Naive thymus-derived CD8-positive, alpha-beta T cell (primary cell): ENCODE measurements at places on chromosomes 3 and 15.

GRCh38 chr3:101984356-101984755, 135.0 kb downstream of the NFKBIZ start:
- no peaks in the 10 kb centered on the region for H3K36me3 ChIP-seq
- H3K27me3 ChIP-seq: no peaks in the 10 kb centered on the region
- no peak overlapping the region for H3K4me3 ChIP-seq
- H3K4me1 ChIP-seq: peaks cover 2% of the 10 kb centered on the region
- no peak overlapping the region for H3K27ac ChIP-seq
- DNase-seq: no peak

DNA sequence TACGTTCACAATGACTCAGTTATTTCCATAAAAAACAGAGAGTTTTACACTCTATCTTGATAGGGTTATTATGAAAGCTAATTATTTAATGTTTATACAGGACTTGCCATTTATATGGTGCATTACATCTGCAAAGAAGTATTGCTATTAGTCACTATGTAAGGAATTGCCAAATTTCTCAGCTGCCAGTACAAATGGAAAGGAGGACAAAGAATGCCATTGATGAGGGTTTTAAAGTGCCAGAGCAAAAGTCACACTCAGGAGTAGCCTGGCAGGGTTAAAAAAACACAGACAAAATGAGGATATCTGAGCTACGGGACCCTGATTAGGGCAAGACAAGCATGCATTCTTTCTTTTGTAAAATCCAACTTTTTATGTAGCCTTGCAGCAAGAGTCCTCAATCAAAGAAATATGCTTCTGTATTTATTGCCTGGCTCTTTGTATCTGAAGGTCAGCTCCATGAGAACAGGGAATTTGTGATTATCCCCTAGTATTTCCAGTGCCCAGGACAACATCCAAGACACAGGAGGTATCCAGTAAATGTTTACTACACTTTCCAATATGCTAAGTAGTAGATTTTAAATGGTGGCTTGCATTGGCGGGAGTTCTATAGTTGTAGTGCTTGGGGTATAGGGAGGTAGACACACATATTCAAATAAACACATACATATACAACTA, 1013.6 kb downstream of the ROBO1 start:
- H3K36me3 ChIP-seq: no peaks in the 10 kb centered on the region
- no peak overlapping the region for H3K27ac ChIP-seq
- DNase-seq: no peak
- H3K4me1 ChIP-seq: no peaks in the 10 kb centered on the region

GRCh38 chr15:70267879-70268278, 170.2 kb upstream of the TLE3 start:
- DNase-seq: no peak
- H3K27me3 ChIP-seq: peaks cover 3% of the 10 kb centered on the region
- no peaks in the 10 kb centered on the region for H3K36me3 ChIP-seq
- H3K4me3 ChIP-seq: peak overlapping the region; percentile 13

DNA sequence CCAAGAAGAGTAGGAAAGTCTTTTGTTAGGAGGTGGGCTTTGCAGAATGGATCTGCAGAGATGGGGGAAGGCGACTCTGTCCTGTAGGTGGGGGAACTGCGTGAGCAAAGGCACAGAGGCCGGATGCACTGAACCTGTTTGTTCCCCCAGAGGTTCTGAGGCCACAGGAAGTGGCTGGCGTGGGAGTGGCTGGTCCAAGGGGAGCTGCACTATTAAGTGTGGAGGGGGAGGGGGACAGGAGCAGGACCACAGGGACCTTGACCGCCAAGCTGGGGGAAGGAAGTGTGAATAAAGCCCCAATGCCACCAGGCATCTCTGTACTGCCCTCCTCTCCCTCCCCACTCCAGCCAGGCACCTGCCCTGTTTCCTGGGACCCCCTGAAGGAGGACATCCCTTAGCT, 51.8 kb downstream of the CYP11A1 start:
- DNase-seq: no peak
- no peaks in the 10 kb centered on the region for H3K27me3 ChIP-seq
- H3K4me3 ChIP-seq: peak overlapping the region; percentile 81
- peak overlapping the region; percentile 86 for H3K27ac ChIP-seq
- H3K36me3 ChIP-seq: no peaks in the 10 kb centered on the region

- H3K36me3 ChIP-seq: peaks cover 5% of the 10 kb centered on the region
- H3K4me1 ChIP-seq: peaks cover 27% of the 10 kb centered on the region
- DNase-seq: no peak
- no peak overlapping the region for H3K4me3 ChIP-seq
- H3K27ac ChIP-seq: no peak overlapping the region
- H3K27me3 ChIP-seq: no peaks in the 10 kb centered on the region
Observed at GRCh38 chr15:40790718-40791117, 16.2 kb upstream of the ZFYVE19 start.

- peaks cover 4% of the 10 kb centered on the region for H3K36me3 ChIP-seq
- no peak overlapping the region for H3K4me3 ChIP-seq
- H3K27ac ChIP-seq: no peak overlapping the region
- H3K4me1 ChIP-seq: no peaks in the 10 kb centered on the region
Observed at GRCh38 chr15:50840520-50840919, 68.0 kb upstream of the AP4E1 start.

DNA sequence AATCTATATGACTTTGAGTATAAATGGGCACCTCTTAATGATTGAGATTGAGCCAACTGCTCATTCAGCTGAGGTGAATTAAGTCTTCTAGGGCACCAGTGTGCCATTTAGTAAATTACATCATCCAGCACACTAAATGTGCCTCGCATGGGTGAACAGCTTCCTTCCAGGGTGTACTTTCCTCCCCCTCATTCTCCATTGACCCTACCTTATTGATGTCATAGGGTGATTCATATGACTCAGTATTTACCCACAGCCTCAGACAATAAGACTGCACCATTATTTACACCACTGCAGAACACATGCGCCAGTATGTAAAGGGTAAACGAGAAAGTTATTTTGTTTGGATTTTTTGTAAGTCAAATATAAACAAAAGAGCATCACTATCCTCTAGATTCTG, 185.2 kb upstream of the ARL6 start:
- no peak overlapping the region for H3K27ac ChIP-seq
- no peak for DNase-seq
- H3K27me3 ChIP-seq: no peaks in the 10 kb centered on the region
- H3K4me3 ChIP-seq: no peak overlapping the region
- no peaks in the 10 kb centered on the region for H3K4me1 ChIP-seq

GRCh38 chr3:150725548-150725947, 21.8 kb upstream of the ERICH6 start:
- no peaks in the 10 kb centered on the region for H3K27me3 ChIP-seq
- no peak overlapping the region for H3K27ac ChIP-seq
- no peak overlapping the region for H3K4me3 ChIP-seq
- no peaks in the 10 kb centered on the region for H3K4me1 ChIP-seq
- DNase-seq: no peak

DNA sequence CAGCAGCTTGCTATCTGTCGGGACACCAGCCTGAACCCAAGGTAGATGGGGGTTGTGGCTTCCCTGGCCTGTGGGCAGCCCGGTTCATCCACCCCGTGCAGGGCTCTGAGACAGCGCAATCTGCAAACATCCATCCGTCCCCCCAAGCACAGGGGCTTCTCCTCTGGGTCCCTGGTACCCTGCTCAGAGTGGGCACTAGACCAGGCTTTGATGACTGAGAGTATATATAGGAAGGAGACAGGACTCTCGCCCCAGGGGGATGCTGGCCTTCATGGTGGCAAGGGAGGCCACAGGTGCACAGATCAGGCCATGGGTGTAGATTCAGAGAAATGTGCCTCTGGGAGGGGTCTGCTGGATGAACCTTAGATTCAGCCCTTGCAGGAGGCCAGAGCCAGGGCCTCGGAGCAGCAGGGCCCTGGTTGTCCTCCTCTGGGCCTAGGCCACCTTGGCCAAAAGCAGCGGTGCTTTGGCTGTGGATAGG, 40.3 kb downstream of the CFAP100 start:
- no peak overlapping the region for H3K4me3 ChIP-seq
- no peak for DNase-seq
- no peak overlapping the region for H3K27ac ChIP-seq
- H3K36me3 ChIP-seq: no peaks in the 10 kb centered on the region
- H3K27me3 ChIP-seq: no peaks in the 10 kb centered on the region

- no peaks in the 10 kb centered on the region for H3K4me1 ChIP-seq
- H3K36me3 ChIP-seq: no peaks in the 10 kb centered on the region
- DNase-seq: no peak
- H3K27ac ChIP-seq: no peak overlapping the region
- no peak overlapping the region for H3K4me3 ChIP-seq
Observed at GRCh38 chr3:151770956-151771355, 37.2 kb downstream of the AADACL2 start.

- no peak overlapping the region for H3K4me3 ChIP-seq
- H3K36me3 ChIP-seq: no peaks in the 10 kb centered on the region
- H3K27me3 ChIP-seq: no peaks in the 10 kb centered on the region
- H3K27ac ChIP-seq: no peak overlapping the region
- H3K4me1 ChIP-seq: no peaks in the 10 kb centered on the region
- DNase-seq: no peak
Observed at GRCh38 chr15:70033109-70033508, 64.6 kb downstream of the TLE3 start.

DNA sequence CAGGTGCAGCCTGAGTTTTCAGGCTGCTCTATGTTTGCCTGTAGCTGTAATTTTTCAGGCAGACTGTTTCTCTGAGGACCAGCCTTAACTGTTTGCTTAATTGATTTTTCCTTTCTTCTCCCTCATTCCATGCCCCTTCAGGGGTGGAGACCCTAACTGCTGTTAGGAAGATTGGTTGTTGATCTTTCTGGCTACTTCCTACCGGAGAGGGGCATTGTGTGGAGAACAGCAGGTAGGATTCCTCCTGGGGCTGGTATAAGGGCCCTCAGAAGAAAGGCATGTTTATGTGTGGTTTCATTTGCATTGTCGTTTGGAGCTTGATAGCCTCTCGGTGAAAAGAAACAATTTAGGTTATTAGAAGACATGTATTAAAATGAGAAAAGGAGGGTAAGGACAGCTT, 56.9 kb upstream of the GOLGA6L2 start:
- H3K27me3 ChIP-seq: no peaks in the 10 kb centered on the region
- peak overlapping the region; percentile 79 for H3K27ac ChIP-seq
- DNase-seq: no peak
- H3K4me1 ChIP-seq: peaks cover 23% of the 10 kb centered on the region

GRCh38 chr3:187230011-187230410, 32.7 kb downstream of the RTP1 start:
- peaks cover 11% of the 10 kb centered on the region for H3K27me3 ChIP-seq
- H3K36me3 ChIP-seq: no peaks in the 10 kb centered on the region

GRCh38 chr3:189727158-189727557, 96.0 kb downstream of the TP63 start:
- H3K36me3 ChIP-seq: no peaks in the 10 kb centered on the region
- no peak overlapping the region for H3K27ac ChIP-seq
- no peaks in the 10 kb centered on the region for H3K4me1 ChIP-seq
- no peaks in the 10 kb centered on the region for H3K27me3 ChIP-seq
- no peak for DNase-seq

GRCh38 chr15:42848846-42849245, 71.7 kb downstream of the TTBK2 start:
- no peaks in the 10 kb centered on the region for H3K4me1 ChIP-seq
- H3K27me3 ChIP-seq: no peaks in the 10 kb centered on the region
- H3K27ac ChIP-seq: no peak overlapping the region
- H3K36me3 ChIP-seq: no peaks in the 10 kb centered on the region
- DNase-seq: no peak

DNA sequence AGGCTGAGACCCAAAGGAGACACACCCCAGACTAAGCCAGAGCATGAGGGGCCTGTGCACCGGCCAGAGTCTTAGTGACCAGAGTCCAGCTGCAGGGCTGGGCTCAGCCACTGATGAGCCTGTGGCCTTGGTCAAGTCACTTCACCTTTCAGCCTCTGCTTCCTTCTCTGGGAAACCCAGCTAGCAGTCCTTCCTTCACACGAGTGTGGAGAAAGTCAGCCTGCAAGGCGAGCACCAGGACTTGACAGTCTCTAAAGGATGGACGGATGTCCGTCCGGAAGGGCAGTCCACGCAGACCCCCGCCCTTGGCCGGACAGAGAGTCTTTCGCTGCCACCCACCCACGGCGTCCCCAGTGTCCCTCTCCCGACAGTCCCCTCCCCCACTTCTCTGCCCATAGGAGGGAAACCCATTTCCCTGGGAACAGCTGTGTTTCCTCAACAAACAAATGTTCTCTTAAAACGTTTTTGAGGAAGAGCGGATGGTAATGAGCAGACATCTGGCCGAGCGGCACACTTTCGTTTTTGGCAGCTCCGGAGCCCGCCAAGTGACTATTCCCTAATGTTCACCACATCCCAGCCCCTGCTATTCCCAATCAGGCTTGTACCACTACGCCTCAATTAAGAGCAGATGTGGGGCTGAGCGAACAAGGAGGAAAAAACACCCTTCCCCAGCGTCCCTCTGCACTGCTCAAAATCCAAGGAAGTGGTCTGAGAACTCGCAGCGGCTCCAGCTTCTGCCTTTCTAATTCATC, 129.1 kb upstream of the SMAD3 start:
- H3K27me3 ChIP-seq: peaks cover 5% of the 10 kb centered on the region
- no peak overlapping the region for H3K4me3 ChIP-seq
- peaks cover 9% of the 10 kb centered on the region for H3K36me3 ChIP-seq
- DNase-seq: no peak
- H3K4me1 ChIP-seq: no peaks in the 10 kb centered on the region
- H3K27ac ChIP-seq: peak overlapping the region; percentile 35

DNA sequence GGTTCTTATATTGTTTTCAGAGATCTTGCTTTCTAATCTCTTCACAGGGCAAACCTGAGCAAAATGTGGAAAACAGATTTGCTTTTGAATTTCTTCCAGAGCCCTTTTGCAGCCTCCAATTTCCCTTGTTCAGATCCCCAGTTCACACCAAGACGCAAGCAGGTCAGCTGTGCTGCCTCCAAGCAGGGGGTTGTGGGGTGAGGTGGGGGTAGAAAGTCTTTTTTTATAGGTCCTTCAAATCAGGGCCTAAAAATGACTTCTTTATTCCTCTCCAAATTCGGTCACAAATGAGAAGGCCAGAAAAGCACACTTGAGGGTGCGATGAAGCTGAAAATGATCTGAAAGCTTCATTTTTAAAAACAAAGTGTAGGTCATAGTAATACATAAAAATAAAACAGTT, 26.3 kb upstream of the AVEN start:
- no peak overlapping the region for H3K4me3 ChIP-seq
- H3K27me3 ChIP-seq: no peaks in the 10 kb centered on the region
- peaks cover 1% of the 10 kb centered on the region for H3K4me1 ChIP-seq
- DNase-seq: no peak
- no peaks in the 10 kb centered on the region for H3K36me3 ChIP-seq
- no peak overlapping the region for H3K27ac ChIP-seq

GRCh38 chr3:182331341-182331740, 462.0 kb upstream of the ATP11B start:
- peaks cover 5% of the 10 kb centered on the region for H3K27me3 ChIP-seq
- H3K4me3 ChIP-seq: no peak overlapping the region
- H3K4me1 ChIP-seq: no peaks in the 10 kb centered on the region

GRCh38 chr3:45051685-45052084, 25.6 kb downstream of the CLEC3B start:
- DNase-seq: no peak
- H3K27me3 ChIP-seq: peaks cover 46% of the 10 kb centered on the region
- H3K27ac ChIP-seq: no peak overlapping the region
- H3K36me3 ChIP-seq: no peaks in the 10 kb centered on the region
- H3K4me1 ChIP-seq: no peaks in the 10 kb centered on the region

GRCh38 chr3:171101982-171102641, 75.6 kb upstream of the SLC2A2 start:
- H3K36me3 ChIP-seq: peaks cover 79% of the 10 kb centered on the region
- no peak for DNase-seq
- H3K27me3 ChIP-seq: no peaks in the 10 kb centered on the region
- H3K27ac ChIP-seq: no peak overlapping the region
